ENCODE measurements at places on chromosomes 6 and 20.

GRCh38 chr6:122790423-122791309 lies 1.6 kb downstream of the SMPDL3A start:
- no peak for DNase-seq

DNA sequence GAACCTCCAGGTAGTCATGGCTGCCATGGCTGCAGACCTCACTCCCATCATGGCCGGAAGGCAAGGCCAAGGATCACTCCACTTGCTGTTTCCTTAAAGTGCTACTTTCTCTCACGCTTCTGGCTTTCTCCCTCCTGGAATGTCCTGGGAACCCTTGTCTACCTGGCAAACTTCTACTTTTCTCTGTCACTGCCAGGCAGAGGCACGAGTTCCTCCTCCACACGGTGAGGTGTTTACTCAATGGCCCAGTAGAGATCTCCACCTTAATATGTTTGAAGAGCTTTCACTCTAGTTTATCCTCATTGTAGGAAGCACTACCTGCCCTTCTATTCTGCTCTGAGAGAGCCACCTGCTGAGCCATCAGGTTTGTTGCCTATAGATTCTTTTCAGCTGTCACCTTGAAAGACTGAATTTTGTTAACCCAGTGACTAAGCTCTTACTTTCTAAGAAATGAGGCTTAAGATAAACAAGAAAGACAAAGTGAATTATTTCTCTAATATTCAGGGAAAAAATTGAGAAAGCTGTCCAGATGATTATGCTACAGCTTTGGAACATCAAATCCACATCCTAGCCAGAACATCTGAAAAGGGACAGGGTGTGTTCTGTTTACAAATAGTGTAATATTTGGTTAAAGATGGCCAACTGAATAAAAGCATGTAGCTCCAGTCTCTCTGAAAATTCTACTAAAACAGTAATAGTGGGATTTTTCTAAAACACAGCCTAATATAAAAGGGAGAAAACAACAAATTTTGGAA lies 54.9 kb downstream of the PLAGL1 start:
- no peak for DNase-seq

DNA sequence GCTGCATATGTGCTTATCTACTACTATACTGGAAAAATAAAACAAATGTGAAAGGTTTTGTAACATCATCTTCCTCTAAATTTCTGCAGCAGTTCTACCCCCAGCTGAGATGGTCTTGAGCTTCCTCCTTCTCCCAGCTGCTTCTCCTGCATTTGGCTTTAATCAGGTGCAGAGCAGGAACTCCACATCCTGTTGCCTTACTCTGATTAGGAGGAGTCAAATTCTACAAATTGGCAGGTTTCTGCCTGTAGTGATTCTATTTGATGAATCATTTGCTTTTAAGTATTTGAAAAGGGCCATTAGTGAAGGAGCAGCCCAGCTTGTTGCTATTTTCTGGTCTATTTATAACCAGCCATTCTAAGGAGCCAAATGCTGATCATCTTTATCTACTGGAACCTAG lies 224.5 kb downstream of the GMDS start:
- no peak for DNase-seq

DNA sequence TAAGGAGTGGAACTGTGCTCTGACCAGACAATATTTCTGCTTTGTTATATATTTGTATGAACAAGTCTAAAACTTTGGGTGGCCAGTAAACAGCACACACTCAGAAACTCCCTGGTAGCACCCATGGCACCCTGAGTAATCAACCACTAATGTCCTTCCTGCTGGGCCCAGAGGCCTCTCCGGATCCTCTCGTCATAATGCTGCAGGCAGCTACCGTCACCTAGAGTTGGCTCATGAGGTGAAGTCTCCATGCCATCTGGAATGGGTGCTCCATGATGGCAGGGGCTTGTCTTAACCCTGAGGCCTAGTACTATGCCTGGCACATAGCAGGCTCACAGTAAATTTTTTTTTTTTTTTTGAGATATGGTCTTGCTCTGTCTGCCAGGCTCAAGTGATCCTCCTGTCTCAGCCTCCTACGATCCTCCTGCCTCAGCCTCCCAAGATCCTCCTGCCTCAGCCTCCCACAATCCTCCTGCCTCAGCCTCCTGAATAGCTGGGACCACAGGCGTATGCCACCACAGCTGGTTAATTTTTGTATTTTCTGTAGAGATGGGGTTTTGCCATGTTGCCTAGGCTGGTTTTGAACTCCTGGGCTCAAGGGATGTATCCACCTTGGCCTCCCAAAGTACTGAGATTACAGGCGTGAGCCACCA lies 3.0 kb upstream of the SDCBP2 start:
- no peak for DNase-seq

DNA sequence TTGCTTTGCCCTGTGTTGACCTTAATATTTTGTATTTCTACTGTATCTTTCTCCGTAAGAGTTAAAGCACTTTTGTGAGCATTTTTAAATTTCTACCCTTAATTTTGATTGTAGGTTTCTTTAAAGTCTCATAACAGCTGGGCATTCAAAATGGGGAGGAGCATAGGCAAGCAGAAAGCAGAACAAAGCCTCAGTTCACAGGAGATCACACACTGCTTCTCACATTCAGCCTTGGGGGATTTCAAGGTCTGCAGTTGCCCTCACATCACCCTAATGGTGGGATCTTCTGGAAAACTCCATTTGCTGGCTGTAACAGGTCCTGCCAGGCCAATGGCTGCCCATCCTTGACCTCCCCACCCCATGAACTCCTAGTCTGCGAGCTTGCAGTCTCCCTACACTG lies 292.9 kb downstream of the PHACTR1 start:
- no peak for DNase-seq

DNA sequence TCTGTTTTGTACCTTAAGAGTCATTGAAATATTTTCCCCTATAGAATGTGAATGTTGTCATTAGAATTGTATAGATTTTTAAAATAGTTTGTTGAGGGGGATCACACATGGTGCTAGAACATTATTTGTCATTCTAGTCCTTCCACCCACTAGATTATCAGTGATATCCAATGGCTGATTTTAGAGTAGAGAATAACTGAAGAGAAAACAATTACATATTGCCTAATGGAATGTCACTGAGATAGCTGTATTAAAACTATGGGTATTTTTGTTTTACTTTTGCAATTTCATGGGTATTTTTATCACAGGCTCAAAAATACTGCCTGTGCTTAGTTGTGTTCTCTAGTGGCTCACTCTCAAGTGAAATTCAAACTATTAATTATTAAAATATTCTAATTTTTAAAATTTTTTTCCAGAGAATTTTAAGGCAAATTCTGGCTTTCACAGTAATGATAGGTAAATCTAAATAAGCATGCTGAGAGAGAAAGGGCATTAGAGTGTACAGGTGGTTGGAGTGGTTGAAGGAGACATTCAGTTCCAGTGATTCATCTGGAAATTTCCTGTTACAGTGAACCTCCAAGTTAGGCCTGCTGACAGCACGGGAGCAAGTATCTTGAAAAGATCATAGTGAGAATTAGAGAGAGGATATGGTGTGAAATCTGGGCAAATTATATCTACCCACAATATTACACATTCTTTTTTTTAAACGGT lies 399.6 kb downstream of the NKAIN2 start:
- DNase-seq = no peak

DNA sequence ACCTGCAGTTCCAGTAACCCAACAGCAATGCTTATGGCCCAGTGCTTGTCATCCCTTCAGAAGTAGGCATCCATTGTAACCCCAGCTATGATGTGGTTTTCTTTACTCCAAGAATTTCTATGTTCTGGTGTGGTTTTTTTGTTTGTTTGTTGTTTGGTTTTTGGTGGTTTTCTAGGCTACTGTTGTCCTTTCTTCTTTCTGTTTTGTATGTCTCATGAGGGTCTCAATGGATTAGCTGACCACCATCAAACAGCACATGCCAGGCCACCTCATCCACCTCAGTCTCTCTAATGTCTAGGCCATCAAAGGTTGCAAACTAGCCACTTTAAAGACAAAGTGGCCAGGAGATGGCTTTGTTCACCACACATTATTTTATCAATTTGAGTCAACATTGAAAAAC lies 59.4 kb upstream of the TMEM30A start:
- DNase-seq = no peak
